ENCODE measurements at places on chromosomes 6 and 20. TPM values are rescaled to one million over a fixed set of nuclear protein-coding genes. Genes with fewer than 3 reads are reported as not detected.
A peak's percentile ranks its signal among the peaks of the same experiment; 100 is the strongest.

The PPIL1 gene
- 57.1 TPM for total RNA-seq

GRCh38 chr20:44580581-44581268 is 1.7 kb upstream of the PKIG start:
- no peak for DNase-seq

- DNase-seq, result no peak
These were observed 40.5 kb downstream of the WDR27 start for GRCh38 chr6:169661391-169661756.

DNA sequence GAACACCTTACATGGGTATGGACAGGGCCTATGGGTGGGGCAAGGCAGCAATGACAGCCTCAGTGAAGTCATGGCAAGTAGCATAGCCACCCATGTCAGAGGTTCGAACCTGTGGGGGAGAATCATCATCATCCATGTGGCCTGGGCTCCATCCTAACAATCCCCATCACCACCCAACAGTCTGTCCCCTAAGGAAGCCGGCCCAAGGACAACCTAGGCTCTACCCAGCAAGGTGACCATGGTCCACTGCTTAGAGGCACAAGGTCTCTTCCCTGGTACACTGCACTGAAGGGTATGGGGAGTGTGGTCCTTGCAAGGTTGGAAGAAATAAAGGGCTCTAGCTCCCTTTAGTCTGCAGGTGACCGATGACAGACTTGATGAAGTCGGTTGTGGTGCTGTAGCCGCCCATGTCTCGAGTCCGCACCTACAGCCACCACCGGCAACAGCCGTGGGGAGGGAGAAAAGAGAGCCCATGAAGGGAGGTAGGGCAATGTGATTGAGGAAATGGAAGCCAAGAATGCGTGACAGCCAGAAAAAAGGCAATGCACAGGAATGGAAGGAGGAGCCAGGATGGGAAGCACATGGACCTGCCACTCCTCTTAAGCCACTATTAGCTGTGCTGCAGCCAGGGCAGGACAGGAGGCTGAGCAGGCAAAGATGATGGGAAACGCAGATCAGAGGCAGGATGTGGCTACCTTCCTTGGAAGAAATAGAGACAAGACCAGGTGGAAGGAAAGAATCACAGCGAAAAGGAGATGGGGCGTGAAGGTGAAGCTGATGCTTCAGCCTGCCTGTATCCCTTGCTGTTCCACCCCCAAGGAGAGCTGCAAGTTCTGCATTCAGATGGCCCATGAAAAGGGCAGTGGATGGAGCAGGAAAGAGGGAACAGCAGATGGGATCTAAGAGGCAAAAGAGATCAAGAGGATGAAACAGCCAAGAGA is 5.3 kb downstream of the IDH3B start:
- DNase-seq, result peak; percentile 30

DNA sequence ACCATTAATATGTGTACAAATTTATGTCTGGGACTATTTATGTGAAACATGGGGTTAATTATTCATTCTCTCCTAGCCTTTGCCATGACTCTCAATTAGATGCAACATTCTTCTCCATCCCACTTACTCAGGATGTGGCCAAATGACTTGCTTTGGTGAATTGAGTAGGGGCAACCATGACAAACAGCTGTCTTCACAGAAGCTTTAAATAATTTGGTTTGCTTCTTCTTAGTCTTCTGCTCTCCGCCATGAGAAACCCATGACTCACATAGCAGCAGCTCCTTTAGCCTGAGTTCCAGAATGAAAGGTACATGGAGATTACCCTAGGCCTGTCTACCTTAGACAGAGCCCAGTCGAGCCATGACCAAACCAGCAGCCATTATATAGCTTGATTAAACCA is 74.7 kb downstream of the FRK start:
- no peak for DNase-seq

Measured in SK-MEL-5 (cell line).